ENCODE measurements at places on chromosomes 1 and 21.

DNA sequence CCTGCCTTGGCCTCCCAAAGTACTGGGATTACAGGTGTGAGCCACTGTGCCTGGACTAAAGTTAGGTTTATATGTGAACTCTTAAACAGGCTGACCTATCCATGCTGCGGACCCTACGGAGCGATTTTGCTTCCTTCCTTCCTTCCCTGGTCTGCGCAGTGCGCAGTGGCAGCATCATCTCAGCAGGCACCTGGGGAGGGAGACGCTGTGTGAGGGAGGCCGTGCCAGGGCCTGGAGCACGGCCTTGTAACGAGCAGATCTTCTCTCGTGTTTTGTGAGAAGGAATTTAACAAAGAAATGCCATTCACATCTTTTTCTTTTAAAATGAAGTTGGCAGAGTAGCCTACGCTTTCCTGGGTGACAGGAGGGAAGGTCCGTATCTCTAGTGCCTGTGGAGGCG lies 45.8 kb downstream of the PKNOX1 start:
- no peak for DNase-seq

- peak; percentile 79 for DNase-seq
These were observed 11.8 kb downstream of the HTR6 start for GRCh38 chr1:19676438-19676922.

GRCh38 chr1:171642197-171642596 lies 10.3 kb downstream of the MYOC start:
- DNase-seq = no peak

GRCh38 chr1:47506053-47506452 lies 68.2 kb downstream of the FOXD2 start:
- no peak for DNase-seq

- no peak for DNase-seq
These were observed 39.4 kb downstream of the GLMN start for GRCh38 chr1:92259350-92259749.

GRCh38 chr1:60535713-60536112 lies 462.1 kb upstream of the C1orf87 start:
- DNase-seq = no peak

DNA sequence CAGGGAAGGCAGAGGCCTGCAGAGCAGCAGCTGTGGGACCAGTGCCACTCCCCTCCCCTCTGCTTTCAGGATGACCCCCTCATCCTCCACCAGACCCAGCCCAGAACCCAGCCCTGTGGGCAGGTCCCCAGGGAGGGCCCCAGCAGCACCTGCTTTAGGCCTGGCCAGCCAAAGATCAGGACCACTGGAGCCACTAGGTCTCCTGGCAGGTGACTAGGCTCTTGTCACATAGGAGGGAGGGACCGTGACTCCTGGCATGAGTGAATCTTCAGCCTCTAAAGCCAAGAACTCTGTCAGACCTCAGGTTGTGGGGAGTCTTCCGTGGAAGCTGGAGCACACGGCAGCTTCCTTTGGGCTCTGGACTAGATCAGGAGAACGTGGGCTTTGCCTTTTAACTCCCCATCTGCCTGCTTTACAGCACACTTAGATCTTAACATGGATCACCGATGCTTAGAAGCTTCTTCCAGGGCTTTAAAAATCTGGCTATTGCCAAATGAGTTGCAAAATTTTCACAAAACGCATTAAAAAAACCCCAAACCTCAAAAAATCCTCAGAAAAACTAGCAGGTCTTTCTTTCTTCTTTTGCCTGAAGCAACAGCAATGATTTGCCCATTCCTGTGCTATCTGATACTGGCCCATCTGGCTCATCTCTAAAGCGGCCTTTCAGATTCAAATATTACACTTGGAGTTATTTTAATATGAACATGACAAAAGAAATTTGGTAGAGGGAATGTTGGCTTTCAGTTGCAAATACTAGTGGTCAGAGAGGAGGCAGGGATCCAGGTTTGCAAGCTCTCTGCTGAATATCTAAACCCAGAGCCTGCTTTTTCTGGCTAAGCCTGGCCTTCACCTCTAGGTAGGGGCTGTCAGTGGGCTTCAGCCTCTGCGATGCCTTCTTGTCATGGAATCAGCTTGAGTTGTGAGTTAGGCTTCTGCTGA lies 235.2 kb downstream of the SDCCAG8 start:
- DNase-seq = no peak

Data from left kidney (tissue), 8 donors.